ENCODE measurements at places on chromosomes 5 and 9. TPM values are rescaled to one million over a fixed set of nuclear protein-coding genes. Genes with fewer than 3 reads are reported as not detected.

- DNase-seq = no peak
Observed at GRCh38 chr9:71446106-71446472, 322.2 kb downstream of the CEMIP2 start.

GRCh38 chr5:98504505-98504904, 269.0 kb upstream of the RGMB start:
- no peak for DNase-seq

- DNase-seq = no peak
Observed at GRCh38 chr9:16294133-16294770, 576.2 kb downstream of the BNC2 start.

Gene MLANA
- total RNA-seq = not detected

Gene CDKN2B-AS1
- 0.21 TPM for total RNA-seq
